GM12892 (cell line): ENCODE measurements at places on chromosomes 2 and 18.

DNA sequence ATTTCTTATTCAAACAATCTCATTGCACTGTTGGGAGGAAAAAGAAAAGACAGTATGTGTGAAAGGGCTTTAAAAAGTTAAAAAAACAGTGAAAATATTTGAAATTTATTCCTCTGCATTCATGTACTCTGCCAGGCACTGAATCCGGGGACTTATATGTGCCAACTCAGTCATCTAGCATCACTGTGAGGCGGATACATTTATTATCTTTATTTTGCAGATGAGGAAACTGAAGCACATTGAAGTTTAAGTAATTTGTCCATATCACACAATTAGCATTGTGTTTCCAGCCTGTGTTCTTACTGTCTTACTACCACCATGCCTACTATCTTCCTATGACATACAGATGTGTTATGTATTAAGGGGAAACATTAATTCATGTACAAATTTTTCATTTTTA lies 1.8 kb downstream of the LCLAT1 start:
- DNase-seq: no peak

DNA sequence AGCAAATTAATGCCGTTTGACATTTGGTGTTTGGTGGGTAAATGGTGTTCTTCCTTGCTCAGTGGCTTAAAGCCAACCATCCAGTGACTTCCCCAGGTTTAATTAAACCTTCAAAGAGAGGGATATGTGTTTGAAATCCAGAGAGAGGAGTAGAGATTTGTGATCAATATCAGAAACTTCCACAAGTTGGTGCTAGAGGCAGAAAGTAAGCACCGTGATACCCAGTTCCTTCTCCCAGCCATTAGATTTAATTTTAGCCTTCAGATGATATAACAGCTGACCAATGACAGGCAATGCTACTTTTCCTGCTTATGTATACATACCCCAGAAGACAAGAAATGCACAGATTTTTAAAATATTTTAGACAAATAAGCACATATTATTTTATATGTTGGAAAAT lies 398.5 kb downstream of the CDH2 start:
- no peak for DNase-seq

DNA sequence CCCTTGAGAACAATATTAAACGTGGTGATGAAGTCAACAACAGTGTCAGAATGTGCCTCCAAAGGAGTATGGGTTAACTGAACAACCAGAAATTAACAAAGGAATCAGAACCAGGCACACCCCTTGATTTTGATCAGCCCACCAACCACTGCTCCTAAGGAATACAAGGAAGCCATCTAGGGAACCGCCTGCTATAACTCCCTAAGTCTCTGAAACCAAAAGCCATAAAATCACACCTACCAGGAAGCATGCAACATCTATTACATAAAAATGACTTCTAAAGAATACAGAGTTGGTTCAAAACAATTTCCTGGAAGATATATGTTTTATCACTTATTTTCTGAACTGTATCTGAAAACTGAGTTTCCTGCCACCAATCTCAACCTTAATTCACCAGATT lies 360.0 kb downstream of the EPHA4 start:
- DNase-seq: no peak

GRCh38 chr18:55287935-55288868 lies 299.8 kb downstream of the TCF4 start:
- no peak for DNase-seq

GRCh38 chr2:237701033-237701858 lies 73.9 kb downstream of the LRRFIP1 start:
- DNase-seq: no peak

GRCh38 chr2:13550285-13551231 lies 833.8 kb downstream of the TRIB2 start:
- DNase-seq: no peak

- no peak for DNase-seq
These were observed 143.4 kb downstream of the ADCYAP1 start for GRCh38 chr18:1048032-1048431.

GRCh38 chr18:78713726-78714125 lies 265.9 kb upstream of the SALL3 start:
- no peak for DNase-seq

DNA sequence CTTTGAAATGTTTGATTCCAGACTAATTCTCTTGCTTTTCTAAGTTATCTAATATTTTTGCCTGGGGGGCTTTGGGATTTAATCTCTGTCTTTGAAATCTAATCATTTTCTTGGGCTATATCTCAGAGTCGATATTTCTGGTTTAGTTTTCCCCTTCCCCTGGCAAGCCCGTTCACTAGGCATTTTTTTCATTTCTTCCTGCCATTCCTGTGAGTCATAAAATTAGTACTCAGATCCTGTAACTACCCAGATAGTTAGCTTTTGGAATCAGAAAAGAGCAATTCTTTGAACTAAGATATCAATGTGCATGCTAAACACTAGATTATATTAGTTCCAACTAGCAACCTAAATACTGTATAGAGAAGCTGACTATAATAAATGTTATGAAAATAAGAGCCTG lies 29.4 kb upstream of the RNF149 start:
- no peak for DNase-seq

- no peak for DNase-seq
These were observed 824.9 kb upstream of the CRIM1 start for GRCh38 chr2:35530615-35531135.

DNA sequence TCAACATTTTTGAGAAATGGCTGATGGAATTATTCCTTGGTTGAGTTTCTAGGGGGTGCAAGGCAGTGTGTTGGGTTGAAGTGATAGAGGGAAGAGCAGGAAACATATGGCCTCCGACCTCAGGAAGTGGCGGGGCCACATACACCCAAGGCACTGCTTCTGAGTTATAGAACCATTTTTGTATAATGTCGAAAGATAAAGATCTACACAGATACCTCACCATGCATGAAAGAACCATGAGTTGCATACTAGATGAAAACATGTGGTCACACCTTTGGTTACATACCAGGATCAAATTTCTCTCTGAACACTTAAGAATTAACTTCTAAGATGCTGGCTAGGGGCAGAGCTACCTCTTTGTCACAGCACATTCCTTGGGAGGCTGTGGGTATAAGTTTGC lies 23.2 kb downstream of the LAMA3 start:
- DNase-seq: no peak
